ENCODE measurements at places on chromosomes 2 and 18.

GRCh38 chr2:27029051-27029450, 3.7 kb upstream of the TMEM214 start:
- no peak for DNase-seq

- DNase-seq = no peak
Measured at GRCh38 chr2:239912171-239912937, 112.8 kb downstream of the NDUFA10 start.

DNA sequence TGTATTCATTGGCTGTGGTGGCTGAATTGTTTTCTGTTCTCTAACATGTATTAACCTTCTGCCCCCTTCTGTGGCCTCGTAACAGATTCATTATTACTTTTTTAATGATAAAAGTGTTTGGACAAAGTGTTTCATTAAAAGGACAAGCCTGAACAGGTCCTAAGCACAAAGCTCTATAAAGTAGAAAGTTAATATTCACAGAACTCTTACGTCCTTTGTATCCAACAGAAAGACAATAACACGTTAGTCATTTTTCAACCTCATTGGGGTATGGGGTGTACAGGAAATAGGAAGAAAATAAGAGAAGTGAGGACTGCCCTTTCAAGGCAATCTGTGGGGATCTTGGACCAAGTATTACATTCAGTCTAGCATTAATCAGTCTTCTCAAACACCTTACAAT, 105.5 kb upstream of the RGPD4 start:
- no peak for DNase-seq

DNA sequence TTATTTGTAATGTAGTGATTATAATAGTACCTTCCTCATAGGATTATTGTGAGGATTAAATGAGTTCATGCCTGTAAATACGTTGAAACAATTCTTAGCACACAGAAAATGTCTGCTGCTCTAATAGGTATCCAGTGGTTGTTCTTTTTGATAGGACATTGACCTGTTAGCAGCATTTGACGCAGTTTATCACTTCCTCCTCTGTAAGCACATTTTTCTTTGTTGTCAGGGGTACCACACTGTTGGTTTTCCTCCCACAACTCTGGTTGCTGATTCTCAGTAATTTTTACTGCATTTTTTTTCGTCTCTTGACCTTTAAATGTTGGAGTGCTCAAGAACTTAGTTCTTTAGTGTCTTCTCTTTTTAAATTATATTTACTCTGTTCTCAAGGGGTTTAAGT, 15.4 kb downstream of the PPM1B start:
- no peak for DNase-seq

DNA sequence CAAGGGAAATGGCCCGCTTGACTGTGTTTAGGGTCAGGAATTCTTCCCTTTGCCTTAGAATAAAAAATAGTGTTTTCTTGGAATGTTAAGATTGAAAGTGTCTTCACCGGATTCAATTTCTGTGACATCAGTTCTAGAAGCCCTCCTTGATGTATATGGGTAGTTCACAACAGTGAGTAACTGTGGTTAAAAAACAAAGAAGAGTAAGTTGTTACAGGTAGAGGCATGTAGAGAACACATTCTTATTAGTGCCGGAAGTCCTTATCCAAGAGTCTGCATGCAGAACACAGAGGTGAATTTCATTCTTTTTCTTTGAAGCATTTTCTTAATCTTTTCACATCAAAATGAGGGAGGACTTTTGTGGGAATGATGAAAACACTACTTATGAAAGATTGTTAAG, 105.5 kb downstream of the FMNL2 start:
- DNase-seq = no peak

DNA sequence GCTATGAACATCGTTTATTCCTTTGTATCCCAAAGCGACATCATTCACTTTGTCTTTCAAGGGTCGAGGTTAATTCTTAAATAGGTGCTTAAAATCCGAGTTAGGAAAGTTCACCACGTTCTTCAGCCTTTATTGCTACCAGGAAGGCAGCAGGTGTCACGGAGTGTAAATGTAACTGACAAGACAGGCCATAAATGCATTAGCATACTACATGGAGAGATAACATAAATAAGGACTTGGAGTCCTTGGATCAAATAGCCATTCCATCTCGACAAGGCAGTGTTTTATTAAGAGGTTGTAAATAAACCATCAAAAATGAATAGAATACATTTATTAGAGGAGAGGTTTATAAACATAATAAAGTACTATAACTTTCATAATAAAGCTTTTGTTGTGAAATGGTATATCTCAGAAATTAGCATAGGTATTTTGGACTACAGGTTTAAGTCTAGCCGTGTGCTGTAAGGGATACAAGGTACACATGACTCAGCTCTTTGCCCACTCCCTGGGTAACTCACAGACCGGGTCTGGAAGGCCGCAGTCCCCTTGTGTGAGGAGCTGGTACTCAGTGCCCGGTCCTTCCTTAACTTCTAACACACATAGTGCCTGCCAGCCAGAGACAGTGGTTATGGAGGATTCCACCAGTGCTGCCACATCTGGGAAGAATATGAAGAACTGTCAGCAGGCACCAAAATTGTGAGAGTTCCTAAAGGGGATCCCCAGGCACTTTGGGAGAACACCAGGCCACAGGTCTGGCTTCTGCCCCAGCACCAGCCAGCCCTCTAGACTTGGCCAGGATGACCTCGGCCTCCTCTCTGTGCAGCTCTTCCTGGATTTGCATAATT, 29.4 kb downstream of the CAPN13 start:
- DNase-seq = no peak

DNA sequence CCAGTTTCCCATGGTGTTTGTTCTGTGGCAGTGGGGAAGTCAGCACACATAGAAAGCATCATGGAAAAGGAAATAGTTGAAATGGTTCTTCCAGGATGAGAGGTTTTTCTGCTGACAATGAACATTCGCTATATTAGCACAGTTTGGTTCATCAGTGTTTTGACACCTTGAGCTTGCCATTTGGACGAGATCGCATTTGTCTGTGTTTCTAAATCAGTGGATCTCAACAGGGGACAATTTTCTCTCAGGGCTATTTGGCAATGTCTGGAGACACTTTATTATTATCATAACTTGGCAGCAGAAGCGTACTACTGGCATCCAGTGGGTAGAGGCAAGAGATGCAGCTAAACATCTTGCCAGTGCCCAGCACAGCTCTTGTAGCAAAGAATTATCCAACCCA, 74.6 kb downstream of the CD8B2 start:
- DNase-seq = no peak

DNA sequence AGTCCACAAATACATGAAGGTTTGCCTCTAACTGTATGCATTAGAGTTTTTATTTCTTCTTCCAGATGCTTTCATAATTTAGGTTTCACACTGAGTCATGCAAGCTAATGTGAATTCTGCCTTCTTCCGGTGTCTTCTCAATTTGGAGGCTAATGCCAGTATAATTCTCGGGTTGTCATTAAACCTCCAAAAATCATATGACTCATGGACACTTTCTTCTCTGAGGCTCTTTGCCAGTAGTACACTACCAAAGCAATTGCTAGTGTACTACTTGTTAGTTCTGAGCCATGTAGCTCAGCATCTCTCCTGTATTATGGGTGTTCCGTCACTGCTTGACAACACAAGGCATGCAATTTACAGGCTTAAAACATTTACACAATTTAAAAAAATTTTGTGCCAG, 137.1 kb downstream of the VWC2L start:
- no peak for DNase-seq

DNA sequence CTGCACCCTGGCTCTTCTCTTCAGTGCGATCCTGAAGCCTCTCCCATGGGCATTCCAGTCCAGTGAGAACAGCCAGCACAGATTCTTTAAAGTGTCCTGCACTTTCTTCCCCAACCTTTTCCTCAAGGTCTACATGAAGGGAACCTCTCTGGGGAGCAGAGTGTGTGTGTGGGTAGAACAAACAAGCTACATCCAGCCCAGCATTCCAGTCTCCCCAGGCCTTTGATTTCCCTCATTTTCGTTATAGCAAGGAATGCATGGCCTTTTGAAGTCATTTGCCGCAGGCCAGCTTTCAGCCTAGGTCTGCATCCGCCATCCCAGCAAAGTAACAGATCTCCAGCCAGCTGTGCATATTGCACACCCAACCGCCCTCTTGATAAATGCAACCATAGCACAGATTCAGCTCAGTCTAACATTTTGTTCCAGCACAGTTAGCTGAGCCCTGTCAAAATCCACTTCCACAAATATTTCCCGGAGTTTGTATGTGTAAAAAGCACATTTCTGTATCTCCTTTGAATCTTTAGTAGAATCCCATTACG, 44.6 kb downstream of the CD8B2 start:
- no peak for DNase-seq

DNA sequence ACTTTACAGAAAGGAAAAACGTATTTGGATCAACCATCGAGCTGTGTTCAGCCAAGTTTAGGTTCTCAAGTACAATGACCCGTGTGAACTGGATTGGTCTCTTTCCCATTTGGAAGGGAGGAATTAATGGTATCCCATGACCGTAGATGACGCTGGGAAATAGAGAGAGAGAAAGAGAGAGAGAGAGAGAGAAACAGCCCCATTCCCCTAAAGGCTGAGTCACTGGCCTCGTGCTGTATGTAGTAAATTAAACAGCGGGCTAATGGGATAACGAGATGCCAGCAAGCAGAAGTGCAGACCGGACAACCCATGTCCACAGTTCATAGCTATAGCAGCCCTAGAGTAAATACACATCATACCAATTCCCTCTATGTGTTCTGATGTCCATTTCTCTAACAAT, 99.6 kb downstream of the BCL11A start:
- no peak for DNase-seq

DNA sequence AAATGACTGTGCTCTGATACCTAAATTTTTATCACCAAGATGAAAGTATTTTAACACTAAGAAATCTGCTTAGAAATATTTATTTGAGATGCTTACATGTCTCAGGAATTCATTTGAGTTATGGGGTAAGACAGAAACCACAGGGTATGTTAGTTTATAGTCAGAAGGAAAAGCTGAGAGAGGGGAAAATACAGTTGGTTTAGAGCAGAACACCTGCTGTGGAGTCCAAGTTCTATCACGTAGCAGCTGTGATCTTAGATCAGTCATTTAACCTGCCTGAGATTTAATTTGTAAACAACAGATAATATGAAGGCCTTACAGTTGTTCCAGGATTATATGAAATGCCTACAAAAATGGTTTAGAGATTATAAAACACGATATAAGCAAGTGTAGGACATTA, 29.0 kb downstream of the PDE6D start:
- no peak for DNase-seq

- no peak for DNase-seq
Measured at GRCh38 chr2:187574969-187575750, 20.9 kb upstream of the TFPI start.

- no peak for DNase-seq
Measured at GRCh38 chr2:53944542-53944941, 26.3 kb downstream of the PSME4 start.

GRCh38 chr2:221243771-221244170, 328.3 kb downstream of the EPHA4 start:
- no peak for DNase-seq

DNA sequence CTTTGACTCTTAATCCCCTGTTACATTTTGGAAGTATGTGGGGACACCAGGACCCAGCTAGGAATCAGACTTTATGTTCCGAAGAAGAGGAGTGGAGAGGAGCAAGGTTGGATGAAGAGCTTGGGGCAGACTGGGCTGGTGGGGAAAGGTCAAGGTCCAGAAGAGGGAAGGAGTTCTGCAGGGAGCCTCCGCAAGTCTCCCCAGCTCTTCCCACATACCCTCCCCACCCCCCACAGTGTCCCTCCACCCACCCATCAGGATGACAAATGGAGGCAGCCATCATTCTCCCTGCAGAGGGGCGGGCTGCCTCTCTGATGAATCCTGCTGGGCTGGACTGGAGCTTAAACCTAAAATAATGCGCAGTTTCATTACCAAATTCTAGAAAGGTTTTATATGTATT, 77.2 kb downstream of the ACKR3 start:
- no peak for DNase-seq

GRCh38 chr2:145066151-145066661, 546.3 kb upstream of the ZEB2 start:
- DNase-seq = no peak

GRCh38 chr2:9463698-9464034, 10.7 kb upstream of the IAH1 start:
- no peak for DNase-seq

DNA sequence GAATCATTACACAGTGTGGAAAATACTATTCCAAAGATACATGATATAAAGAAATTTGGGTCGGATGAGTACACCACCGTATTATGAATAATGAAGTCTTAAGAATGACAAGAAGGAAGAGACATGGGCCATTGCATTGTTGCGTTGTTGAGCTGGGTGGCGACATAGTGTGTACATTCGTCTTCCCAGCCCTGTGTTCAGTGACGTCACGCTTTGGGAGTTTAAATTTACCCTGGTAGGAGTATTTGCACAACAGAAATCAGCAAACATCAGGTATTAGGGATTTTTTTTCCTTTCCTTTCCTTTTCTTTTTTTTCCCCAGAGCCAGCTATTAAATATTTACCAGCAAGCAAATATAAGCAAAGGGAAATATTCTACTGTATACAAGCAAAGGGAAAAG, 347.2 kb upstream of the NETO1 start:
- DNase-seq = no peak

- DNase-seq = no peak
Measured at GRCh38 chr2:210527286-210527685, 29.1 kb upstream of the CPS1 start.

- DNase-seq = no peak
Measured at GRCh38 chr2:234839285-234839684, 112.5 kb upstream of the SH3BP4 start.

DNA sequence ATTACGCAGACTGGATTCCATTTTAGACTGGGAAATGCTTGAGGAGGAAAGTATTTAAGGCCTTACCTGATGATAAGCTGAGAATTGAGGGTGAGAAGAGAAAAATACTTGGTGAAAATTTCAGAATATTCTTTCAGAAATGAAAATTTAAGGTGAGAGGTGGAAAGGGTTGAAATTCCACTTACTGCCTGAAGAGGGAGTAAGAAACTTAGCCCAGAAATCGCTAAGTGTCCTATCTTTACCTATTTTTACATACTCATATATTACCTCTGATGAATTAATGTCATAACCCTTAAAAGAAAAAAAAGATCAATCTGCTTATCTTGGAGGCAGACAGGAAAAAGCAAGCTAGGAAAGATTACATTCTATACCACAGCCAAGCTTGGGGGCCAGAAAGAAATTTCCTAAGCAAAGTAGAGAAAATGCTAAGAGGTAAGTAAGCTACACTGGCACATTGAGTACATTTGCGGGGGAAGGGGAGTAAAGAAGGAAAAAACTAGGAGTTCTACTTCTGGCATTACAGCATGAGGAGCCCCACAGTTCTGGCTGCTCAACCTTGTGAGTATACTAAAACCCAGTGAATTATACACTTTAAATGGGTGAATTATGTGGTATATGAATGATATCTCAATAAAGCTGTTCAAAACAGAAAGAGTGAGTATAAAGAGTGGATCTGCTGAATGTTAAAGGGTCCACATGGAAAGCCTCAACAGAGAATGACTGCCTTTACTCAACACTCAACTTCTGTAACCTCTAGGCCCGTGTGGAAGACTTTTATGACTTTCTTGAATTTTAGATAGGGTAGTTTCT, 33.8 kb downstream of the SMC6 start:
- DNase-seq = no peak

DNA sequence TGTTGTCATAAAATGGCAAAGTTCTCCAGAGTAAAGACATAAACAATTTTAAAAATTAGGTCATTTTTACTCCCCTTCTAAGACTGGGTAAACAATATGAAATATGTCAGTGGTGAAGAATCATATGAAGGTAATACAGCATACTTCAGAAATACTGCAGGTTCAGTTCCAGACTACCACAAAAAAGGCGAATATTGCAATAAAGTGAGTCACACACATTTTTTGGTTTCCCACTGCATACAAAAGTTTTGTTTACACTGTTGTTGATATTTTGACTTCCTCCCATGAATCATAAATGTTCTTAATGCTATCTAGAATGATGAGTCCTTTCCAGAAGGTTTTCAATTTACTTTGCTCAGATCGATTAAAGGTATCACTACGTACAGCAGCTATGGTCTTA, 73.5 kb downstream of the SMC6 start:
- no peak for DNase-seq

All from renal pelvis (tissue), 12 donors.